Mucosa of gallbladder (tissue), 1 donor: ENCODE measurements at places on chromosomes 4 and X. TPM values are rescaled to one million over a fixed set of nuclear protein-coding genes. Genes with fewer than 3 reads are reported as not detected.

The RS1 gene
- total RNA-seq = not detected

The HSFX3 gene
- not detected for total RNA-seq

The PROM1 gene
- total RNA-seq = 40.8 TPM

The NAP1L3 gene
- 5.2 TPM for total RNA-seq

The KLHL34 gene
- 0.29 TPM for total RNA-seq

The TBC1D9 gene
- total RNA-seq = 36.9 TPM

The ASB12 gene
- 0.14 TPM for total RNA-seq
